ENCODE measurements at places on chromosomes 7 and 10.

DNA sequence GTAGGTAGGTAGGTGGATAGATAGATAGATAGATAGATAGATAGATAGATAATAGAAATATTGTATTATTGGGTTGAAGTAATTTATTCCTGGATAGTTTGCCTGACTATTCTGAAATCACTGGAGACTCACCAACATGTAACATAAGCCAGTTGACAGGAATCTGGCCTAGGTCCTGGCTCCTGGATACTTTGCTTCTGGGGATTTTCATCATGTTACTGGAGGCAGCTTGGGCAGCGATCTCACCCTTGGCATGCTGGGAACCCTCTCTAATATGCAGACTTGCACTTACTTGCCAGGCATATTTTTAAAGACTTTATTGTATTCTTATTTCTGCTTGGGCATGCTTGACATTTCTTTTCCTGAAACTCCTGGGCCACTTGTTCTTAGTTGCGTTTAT is 709.1 kb upstream of the FZD8 start:
- DNase-seq = no peak

GRCh38 chr10:42936580-42936979 is 140.3 kb upstream of the RET start:
- DNase-seq = no peak

DNA sequence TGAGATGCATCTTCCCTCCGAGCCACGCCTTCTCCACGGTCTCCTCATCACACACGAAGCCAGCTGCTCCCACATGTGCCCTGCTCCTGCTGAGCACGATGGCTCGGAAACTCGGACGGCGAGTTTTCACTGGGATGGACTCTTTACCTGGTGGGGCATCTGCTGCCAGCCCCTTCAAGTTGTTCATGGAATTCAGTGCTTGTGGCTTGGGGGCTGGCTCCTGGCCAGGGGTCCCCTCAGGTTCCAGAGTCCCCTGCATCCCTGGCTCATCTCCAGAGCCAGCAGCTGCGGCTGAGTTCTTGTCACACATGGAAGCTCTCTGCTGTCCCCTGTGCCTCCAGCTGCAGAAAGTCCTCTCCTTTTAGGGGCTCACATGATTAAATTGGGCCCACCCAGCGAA is 654.0 kb downstream of the SDK1 start:
- DNase-seq = no peak

GRCh38 chr7:38673795-38674194 is 42.6 kb upstream of the AMPH start:
- DNase-seq = peak; percentile 37

- DNase-seq = no peak
Measured at GRCh38 chr10:133351408-133352318, 4.5 kb downstream of the PRAP1 start.

DNA sequence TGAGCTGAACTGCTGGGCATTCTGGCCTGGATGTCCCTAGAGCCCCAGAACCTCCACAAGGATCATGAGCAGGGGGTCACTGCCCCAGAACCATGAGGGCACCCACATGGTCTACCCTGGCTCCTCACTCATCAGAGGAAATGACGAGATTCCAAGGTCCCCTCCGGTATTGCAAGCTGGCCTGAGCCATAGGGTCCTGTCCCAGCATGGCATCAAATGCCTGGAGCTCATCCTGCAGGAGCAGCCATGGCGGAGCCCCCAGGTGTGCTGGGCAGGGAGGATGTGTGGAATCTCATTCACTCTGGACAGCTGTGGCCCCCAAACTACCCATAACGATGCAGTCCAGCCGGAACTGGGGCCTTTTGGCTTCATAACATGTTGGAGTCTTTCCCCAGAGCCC is 66.6 kb upstream of the ANTXRL start:
- no peak for DNase-seq

GRCh38 chr10:72015841-72016240 is 51.6 kb downstream of the CHST3 start:
- no peak for DNase-seq
